ENCODE measurements at places on chromosomes 1 and 21.
A peak's percentile ranks its signal among the peaks of the same experiment; 100 is the strongest.

DNA sequence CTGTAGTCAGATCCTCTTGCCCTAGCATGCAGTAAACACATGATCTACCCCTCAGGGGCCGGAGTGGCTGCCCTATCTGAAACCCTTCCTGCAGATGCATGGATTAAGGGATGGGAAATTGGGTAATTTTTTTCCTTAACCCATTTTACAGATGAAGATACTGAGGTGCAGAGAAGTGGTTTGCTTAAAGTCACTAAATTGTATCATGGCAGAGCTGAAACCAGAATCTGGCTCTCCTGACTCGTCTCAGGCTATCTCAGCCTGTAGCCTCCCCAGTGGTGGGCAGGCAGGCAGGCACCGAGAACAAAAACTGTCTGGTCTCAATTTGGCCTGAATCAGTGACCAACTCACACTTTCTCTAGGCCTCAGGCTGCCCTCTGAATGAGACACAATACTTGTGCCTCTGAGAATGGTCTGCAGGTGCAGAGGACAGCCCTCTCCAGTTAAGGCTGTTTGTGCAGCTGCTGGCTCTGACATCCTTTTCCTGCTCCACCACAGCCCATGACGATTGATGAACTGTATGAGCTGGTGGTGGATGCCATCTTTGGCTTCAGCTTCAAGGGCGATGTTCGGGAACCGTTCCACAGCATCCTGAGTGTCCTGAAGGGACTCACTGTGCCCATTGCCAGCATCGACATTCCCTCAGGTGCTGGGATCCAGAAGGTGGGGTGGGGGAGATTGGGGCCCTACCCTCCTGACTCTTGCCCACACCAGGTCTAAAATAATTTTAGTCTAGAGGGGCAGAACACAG, 1.5 kb downstream of the NAXE start:
- DNase-seq, result no peak

DNA sequence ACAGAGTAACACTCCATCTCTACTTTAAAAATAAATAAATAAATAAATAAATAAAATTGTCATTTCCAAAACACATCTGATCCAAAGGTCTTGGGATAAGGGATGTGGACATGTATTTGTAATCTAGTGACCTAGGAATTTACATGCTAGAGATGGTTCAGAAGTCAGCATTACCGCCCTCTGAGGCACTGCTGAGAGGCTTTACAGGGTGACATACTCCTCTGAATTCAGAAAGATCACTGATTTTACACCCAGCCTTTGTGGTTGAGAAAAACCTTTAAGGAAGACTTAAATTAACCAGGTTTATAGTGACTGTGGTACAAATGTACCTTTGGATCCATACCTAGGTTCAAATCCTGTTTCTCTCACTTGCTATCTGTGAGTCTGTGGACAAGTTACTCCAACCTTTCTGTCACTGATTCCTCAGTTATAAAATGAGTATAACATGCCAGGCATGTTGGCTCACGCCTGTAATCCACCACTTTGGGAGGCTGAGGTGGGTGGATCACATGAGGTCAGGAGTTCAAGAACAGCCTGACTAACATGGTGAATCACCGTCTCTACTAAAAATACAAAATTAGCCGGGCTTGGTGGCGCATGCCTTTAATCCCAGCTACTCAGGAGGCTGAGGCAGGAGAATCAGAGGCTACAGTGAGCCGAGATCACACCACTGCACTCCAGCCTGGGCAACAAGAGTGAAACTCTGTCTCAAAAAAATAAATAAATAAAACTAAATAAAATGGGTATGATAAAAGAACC, 20.1 kb downstream of the OSBPL9 start:
- no peak for DNase-seq

DNA sequence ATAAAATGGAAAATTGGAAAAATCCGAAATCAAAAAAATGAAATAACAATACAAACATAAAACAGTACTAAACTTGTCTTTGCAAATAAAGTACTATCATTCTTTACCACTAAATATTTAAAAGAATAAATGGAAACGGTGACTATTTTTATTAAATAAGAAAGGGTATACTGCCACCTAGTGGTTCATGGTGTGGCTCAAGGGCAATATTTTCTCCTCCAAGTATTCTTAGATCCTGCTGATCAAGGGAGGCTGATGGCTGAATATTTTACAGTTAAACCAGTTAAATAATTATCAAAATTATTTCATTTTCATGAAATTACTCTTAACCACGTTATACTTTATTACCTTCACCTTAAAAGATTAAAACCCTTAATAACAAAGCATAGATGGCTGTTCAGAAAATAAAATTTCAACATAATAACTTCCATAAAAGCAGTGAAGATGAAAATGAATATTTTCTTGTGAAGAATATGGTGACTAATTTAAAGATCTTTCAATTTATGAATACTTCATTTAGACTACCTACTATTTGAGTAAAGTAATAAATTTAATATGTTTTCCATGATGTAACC, 1793.9 kb downstream of the NCAM2 start:
- no peak for DNase-seq

DNA sequence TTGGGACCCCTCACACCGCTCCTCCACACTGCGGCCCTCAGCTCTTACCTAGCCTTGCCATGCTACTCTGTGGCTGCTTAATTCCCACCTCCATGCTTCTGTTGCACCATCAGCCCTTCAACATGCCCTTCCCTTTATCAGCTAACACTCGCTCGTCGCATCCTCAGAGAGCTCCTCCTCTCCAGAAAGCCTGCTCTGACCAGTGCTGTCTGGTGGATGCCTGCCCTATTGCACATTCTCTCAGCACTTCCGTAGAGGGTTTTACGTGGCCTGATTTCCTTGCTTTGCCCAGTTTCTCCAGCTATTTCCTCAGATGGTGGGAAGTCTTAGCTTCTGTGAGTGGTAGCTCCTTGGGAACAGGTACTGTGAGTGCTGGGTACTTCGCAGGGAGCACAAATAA, 10.3 kb upstream of the LAD1 start:
- DNase-seq, result no peak

DNA sequence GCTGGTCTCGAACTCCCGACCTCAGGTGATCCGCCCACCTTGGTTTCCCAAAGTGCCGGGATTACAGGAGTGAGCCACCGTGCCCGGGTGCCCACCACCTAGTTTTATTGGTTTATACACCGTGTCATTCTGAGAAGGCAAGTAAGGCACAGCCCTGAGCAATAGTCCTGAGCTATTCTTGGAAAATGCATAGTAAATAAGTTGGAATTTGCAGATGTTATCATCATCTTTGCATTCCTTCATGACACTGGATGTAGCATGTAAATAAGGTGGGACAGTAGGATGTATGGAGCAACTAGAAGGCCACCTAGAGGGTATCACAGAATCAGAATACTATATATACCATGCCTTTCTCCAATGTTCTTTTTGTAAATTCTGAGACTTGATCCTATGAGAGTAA, 11.0 kb downstream of the TOR1AIP2 start:
- no peak for DNase-seq

DNA sequence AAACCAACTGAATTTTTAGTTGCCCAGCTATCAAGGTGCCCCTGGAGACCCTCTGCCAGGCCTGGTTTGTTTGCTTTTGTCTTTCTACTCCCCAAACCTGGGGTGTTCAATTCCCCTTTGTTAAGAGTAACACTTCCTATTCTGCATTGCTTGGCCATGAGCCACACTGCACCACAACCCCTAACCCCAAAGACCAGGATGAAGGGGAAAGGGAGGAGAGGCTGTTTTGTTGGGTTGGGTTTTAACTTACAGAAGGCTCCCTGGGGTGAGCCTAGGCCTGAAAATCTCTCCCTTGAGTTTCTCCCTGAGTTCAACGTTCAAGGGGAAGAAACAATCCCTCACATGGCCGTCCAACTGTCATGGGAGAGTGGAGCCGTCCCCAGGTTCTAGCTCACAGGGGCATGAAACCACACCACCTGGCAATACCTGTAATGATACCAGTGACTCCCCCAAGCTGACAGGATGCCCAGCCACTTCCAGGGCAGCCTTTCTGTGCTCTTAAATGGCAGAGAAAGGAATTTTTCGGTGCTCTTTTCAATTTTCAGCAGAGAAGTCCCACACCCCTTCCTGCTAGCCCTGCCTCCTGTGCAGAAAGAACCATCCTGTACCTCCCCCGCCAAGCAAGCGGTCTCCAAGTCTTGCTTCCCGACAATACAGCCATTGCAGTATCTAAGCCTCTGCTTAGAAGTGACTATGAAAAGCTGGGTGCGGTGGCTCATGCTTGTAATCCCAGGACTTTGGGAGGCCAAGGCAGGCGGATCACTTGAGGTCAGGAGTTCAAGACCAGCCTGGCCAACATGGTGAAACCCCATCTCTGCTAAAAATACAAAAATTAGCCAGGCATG, 14.9 kb downstream of the SLC45A3 start:
- DNase-seq, result no peak

DNA sequence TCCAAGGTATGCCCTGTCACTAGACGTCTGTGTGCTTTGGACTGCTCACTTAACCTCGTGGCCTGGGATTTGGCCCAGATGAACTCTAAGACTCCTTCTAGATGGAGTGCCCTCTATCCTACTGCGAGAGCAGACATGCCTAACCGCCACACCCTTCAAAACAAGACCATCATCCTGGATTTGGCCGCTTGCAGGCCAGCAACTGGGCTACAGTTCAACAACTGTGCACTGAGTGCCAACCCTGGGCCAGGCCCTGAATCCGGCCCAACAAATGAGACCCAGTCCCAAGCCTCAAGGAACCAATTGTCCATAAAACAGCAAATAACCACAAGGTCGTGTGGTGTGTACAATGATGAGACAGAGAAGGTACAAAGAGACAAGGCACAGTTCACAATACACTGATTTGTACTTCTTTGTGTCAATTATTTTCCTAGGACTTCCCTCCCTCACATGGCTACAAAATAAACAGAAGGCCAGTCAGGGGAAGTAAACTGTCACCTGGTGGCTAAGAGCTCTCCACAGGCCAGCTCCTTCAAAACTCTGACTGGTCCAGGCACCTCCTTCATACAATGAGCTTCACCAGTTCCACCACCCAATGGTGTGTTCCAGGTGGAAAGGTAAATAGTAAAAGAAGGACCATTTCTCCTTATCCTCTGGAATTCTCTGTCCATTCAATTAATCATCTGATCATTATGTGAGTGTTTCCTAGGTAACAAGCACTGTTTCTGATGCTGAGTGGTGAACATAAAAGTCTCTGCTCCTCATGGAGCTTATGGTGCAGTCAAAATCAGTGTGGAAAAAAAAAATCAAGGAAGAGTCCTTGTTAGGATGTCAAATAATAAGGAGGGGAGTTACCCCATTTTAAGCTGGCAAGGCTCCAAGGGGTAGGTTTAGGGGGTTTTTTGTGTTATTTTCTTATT, 60.4 kb downstream of the CAPZB start:
- DNase-seq, result no peak

- peak; percentile 48 for DNase-seq
Measured at GRCh38 chr1:45010855-45011811, at the start of gene HECTD3. Gene HECTD3 (minus strand): TSS chr1:45011324. CDS start chr1:45011257, 67 bp downstream.

Measured in stimulated activated CD8-positive, alpha-beta memory T cell treated with anti-CD3 and anti-CD28 coated beads, Interleukin-12 subunit alpha, Interleukin-12 subunit beta, amount 100 ng/mL, for 1 hour (primary cell).